ENCODE measurements at places on chromosomes 5 and 9. TPM values are rescaled to one million over a fixed set of nuclear protein-coding genes. Genes with fewer than 3 reads are reported as not detected.

GRCh38 chr5:135053989-135054388, 20.0 kb upstream of the PITX1 start:
- DNase-seq, result no peak

GRCh38 chr5:14718778-14719177, 54.3 kb downstream of the OTULIN start:
- DNase-seq, result no peak

The CDKN2B-AS1 gene
- total RNA-seq, result not detected

DNA sequence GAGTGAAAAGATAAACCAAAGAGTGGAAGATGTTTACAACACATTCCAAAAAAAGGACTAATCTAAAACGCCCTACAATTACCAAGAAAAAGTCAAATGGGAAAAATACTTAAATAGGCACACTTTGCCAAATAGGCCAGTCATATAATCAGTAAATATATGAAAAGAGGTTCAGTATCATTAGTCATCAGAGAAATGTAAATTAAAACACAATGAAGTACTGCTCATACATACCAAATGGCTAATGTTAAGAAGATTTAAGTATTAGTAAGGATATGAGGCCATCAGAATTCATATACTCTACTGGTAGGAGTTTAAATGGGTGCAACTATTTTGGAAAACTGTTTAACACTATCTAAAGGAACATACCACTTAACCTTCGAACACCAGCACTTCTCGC, 47.6 kb downstream of the ZDHHC21 start:
- DNase-seq, result no peak

The BTNL3 gene
- total RNA-seq, result not detected

Data from naive thymus-derived CD8-positive, alpha-beta T cell (primary cell).